Activated naive CD8-positive, alpha-beta T cell treated with anti-CD3 and anti-CD28 coated beads, Interleukin-2, amount 10 ng/mL, durations not matched to agents 7 days and 5 days (primary cell): ENCODE measurements at places on chromosomes 1 and 21. TPM values are rescaled to one million over a fixed set of nuclear protein-coding genes. Genes with fewer than 3 reads are reported as not detected.
A peak's percentile ranks its signal among the peaks of the same experiment; 100 is the strongest.

OR2L5 gene
- not detected for total RNA-seq

MYOC gene
- total RNA-seq, result not detected

- no peak overlapping the region for H3K4me3 ChIP-seq
- peaks cover 10% of the 10 kb centered on the region for H3K4me1 ChIP-seq
Measured at GRCh38 chr1:156899956-156900718, 6.6 kb downstream of the PEAR1 start.

KRTAP13-2 gene
- total RNA-seq, result not detected

RGS8 gene
- total RNA-seq, result not detected

GRCh38 chr1:196071447-196071846, 536.8 kb downstream of the KCNT2 start:
- H3K4me3 ChIP-seq, result no peak overlapping the region
- no peak overlapping the region for H3K27ac ChIP-seq
- DNase-seq, result no peak
- no peaks in the 10 kb centered on the region for H3K36me3 ChIP-seq

- H3K36me3 ChIP-seq, result no peaks in the 10 kb centered on the region
- H3K4me3 ChIP-seq, result no peak overlapping the region
- peaks cover 21% of the 10 kb centered on the region for H3K27me3 ChIP-seq
- H3K4me1 ChIP-seq, result no peaks in the 10 kb centered on the region
Measured at GRCh38 chr1:223878598-223879325, 33.0 kb upstream of the TP53BP2 start.

HCN3 gene
- 5.0 TPM for total RNA-seq

TDRD10 gene
- not detected for total RNA-seq

GRCh38 chr21:27795418-27795817, 828.5 kb upstream of the ADAMTS5 start:
- no peaks in the 10 kb centered on the region for H3K36me3 ChIP-seq
- no peak overlapping the region for H3K27ac ChIP-seq
- H3K27me3 ChIP-seq, result no peaks in the 10 kb centered on the region

GRCh38 chr1:42767510-42768000, 506 bp downstream of the C1orf50 start:
- no peak for DNase-seq
- peak overlapping the region; percentile 95 for H3K27ac ChIP-seq
- H3K36me3 ChIP-seq, result peaks cover 17% of the 10 kb centered on the region

DNA sequence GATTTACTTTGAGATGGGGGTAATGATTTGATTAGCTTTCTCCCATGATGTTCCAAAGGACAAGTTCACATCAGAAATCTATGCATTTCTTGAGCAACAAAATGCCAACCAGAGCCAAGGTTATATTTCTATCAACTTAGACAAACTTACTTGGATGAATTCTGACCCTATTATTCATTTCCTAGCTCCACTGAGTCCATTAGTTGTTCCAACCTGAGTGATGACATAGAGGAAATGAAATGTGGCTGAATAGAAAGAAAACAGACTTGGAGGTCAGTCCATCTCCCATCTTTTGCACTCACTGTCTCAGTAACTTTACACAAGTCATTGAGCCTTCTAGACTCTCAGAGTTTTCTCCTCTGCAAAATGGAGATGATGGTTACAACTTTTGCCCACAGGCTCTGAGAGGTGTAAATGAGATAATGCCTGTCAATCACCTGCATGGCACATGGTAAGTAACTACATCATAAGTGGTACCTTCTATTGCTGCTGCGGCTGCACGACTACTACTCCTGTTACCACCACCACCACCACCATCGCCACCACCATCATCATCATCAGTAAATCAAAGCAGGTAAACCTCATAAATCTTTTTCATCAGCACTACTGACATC, 98.2 kb downstream of the PTPN14 start:
- no peak overlapping the region for H3K27ac ChIP-seq
- DNase-seq, result no peak
- no peak overlapping the region for H3K4me3 ChIP-seq
- H3K4me1 ChIP-seq, result peaks cover 9% of the 10 kb centered on the region
- peaks cover 17% of the 10 kb centered on the region for H3K27me3 ChIP-seq

- no peaks in the 10 kb centered on the region for H3K36me3 ChIP-seq
- H3K27me3 ChIP-seq, result no peaks in the 10 kb centered on the region
- no peaks in the 10 kb centered on the region for H3K4me1 ChIP-seq
Measured at GRCh38 chr1:8003438-8004112, 22.5 kb downstream of the ERRFI1 start.

DNA sequence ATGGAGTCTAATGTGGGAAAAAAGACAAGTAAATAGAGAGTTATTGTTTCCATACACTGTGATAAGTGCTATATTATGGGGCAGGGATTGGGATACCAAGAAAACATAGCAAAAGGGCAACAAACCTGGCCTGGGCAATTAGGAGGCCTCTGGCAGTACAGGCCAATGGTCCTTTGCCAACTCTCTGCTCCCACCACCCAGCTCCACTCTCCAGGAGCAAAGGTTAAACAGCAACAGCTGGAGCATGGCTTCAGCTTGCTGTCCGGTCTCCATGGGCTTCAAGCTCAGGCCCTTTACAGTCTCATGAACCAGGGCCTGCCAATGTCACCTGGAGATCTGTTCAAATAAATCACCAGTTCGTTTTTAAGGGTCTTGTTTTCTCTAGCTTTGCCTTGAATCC, 37.2 kb upstream of the ARHGAP29 start:
- H3K27ac ChIP-seq, result no peak overlapping the region
- DNase-seq, result no peak
- H3K36me3 ChIP-seq, result no peaks in the 10 kb centered on the region
- H3K27me3 ChIP-seq, result peaks cover 17% of the 10 kb centered on the region
- H3K4me3 ChIP-seq, result no peak overlapping the region
- H3K4me1 ChIP-seq, result no peaks in the 10 kb centered on the region

DNA sequence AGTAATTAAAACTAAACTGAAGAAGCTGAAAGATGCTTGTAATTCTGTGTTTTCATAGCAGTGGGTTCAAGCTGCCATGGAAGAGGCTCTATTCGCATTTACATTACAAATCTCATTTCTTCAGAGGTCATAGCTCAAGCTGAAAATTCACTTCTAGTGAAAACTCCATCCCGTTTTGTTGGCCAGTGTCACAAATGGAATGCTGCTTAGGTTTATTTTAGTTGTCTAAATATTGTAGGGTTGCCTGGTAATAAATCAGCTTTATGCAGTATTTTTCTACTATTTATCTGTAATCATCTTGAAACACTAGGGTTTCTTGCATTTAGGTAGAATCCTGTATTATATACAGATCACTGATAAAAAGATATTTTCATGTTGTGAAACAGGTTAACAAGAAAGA, 240.6 kb downstream of the PTBP2 start:
- no peaks in the 10 kb centered on the region for H3K4me1 ChIP-seq
- no peak for DNase-seq
- H3K4me3 ChIP-seq, result no peak overlapping the region
- H3K36me3 ChIP-seq, result no peaks in the 10 kb centered on the region

OXCT2 gene
- 0.96 TPM for total RNA-seq

- peaks cover 11% of the 10 kb centered on the region for H3K27me3 ChIP-seq
- DNase-seq, result no peak
- H3K4me3 ChIP-seq, result no peak overlapping the region
- no peaks in the 10 kb centered on the region for H3K36me3 ChIP-seq
- no peak overlapping the region for H3K27ac ChIP-seq
Measured at GRCh38 chr1:230345139-230345885, 80.8 kb downstream of the PGBD5 start.

GRCh38 chr1:162706606-162707005, 74.3 kb downstream of the DDR2 start:
- H3K36me3 ChIP-seq, result no peaks in the 10 kb centered on the region
- no peak overlapping the region for H3K4me3 ChIP-seq

DNA sequence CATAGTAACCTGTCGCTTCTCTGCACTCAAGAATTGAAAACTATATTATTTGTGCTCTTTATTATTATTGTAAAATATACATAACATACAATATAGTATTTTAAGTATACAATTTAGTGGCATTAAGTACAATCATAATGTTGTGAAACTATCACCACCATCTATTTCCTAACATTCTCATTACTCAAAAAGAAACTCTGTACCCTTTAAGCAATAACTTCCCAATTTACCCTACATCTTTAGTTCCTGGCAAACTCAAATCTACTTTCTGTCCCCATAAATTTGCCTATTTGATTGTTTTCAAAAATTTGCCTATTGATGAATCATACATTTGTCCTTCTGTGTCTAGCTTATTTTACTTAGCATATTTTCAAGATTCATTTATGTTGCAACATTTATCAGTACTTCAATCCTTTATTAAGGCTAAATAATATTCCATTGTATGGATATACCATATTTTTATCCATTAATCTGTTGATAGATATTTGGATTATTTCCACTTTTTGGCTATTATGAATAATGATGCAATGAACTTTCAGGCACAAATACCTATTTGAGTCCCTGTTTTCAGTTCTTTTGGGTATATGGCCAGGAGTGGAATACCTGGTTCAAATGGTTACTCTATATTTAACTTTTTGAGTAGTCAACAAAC, 99.6 kb upstream of the DMRTA2 start:
- no peak overlapping the region for H3K4me3 ChIP-seq
- peaks cover 35% of the 10 kb centered on the region for H3K36me3 ChIP-seq
- peaks cover 6% of the 10 kb centered on the region for H3K4me1 ChIP-seq
- no peak overlapping the region for H3K27ac ChIP-seq
- no peaks in the 10 kb centered on the region for H3K27me3 ChIP-seq
- no peak for DNase-seq

DNA sequence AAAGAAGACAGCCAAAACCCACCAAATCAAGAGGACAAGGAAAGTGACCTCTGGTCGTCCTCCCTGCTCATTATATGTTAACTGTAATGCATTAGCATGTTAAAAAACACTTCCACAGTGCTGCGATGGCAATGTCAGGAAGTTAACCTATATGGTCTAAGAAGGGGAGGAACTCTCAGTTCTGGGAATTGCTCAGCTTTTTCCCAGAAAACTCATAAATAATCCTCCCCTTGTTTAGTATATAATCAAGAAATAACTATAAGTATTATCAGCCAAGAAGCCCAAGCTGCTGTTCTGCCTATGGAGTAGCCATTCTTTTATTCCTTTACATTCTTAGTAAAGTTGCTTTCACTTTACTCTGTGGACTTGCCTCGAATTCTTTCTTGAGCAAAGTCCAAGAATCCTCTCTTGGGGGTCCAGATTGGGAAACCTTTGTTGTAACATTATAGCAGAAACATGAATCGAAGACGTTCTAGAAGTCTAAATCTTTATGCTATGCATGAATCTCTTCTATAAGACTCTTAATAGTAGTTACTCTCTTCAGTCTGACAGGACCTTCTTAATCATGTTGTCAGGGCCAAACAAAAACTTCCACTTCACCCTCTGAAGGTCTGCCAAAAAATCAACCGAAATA, 110.0 kb upstream of the VANGL1 start:
- no peaks in the 10 kb centered on the region for H3K36me3 ChIP-seq
- no peaks in the 10 kb centered on the region for H3K4me1 ChIP-seq
- no peak overlapping the region for H3K4me3 ChIP-seq
- no peak for DNase-seq
- H3K27ac ChIP-seq, result no peak overlapping the region
- H3K27me3 ChIP-seq, result no peaks in the 10 kb centered on the region

- H3K27ac ChIP-seq, result no peak overlapping the region
- DNase-seq, result no peak
- H3K4me3 ChIP-seq, result no peak overlapping the region
- H3K36me3 ChIP-seq, result no peaks in the 10 kb centered on the region
Measured at GRCh38 chr1:55833529-55834091, 618.4 kb upstream of the USP24 start.

PLA2G2F gene
- total RNA-seq, result not detected

DNA sequence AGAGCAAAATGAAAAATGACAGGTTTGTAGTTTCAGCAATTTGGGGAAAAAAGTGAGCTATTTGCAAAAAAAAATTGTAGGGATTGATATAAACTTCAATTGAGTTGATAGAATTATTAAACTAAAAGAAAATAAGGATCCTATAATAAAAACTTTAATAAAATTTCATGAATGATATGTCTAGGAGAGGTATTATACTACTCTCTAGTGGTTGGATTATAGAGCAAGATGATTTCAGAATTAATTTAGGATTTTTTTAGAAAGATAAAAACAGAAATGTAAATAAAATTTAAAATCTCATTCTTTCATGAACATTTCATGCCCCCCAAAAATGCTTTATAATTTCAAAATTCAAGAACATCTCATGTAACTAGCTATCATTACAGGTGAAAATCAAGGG, 430.4 kb downstream of the DSCAM start:
- no peaks in the 10 kb centered on the region for H3K4me1 ChIP-seq
- H3K36me3 ChIP-seq, result no peaks in the 10 kb centered on the region
- DNase-seq, result no peak
- no peak overlapping the region for H3K27ac ChIP-seq

LCE6A gene
- not detected for total RNA-seq

- H3K27ac ChIP-seq, result peak overlapping the region; percentile 87
- no peaks in the 10 kb centered on the region for H3K27me3 ChIP-seq
- peaks cover 18% of the 10 kb centered on the region for H3K36me3 ChIP-seq
- H3K4me1 ChIP-seq, result peaks cover 18% of the 10 kb centered on the region
- peak overlapping the region; percentile 98 for H3K4me3 ChIP-seq
Measured at GRCh38 chr1:84146411-84147032, 2.5 kb downstream of the PRKACB start.

DNA sequence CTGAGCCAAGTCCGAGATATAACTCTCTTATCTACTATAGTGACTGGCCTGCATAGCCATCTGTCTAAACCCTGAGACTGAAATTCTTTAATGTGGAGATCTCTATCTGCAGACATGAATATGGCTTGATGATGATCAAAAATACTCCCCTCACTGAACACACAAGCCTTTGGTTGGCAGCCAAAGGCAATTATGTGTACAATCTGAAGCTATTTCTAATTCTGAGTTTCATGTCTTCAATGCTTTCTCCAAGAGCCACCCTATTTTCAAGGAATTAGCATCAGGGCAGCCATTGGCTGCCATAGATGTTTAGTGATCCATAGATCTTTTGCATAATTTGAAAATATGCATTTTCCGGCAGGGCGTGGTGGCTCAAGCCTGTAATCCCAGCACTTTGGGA, 168.2 kb downstream of the TGFB2 start:
- no peaks in the 10 kb centered on the region for H3K36me3 ChIP-seq
- no peak overlapping the region for H3K27ac ChIP-seq

GRCh38 chr1:9701665-9702064, 50.1 kb downstream of the PIK3CD start:
- H3K4me3 ChIP-seq, result no peak overlapping the region
- no peak for DNase-seq
- peaks cover 53% of the 10 kb centered on the region for H3K36me3 ChIP-seq
- no peaks in the 10 kb centered on the region for H3K27me3 ChIP-seq
- no peak overlapping the region for H3K27ac ChIP-seq

DNA sequence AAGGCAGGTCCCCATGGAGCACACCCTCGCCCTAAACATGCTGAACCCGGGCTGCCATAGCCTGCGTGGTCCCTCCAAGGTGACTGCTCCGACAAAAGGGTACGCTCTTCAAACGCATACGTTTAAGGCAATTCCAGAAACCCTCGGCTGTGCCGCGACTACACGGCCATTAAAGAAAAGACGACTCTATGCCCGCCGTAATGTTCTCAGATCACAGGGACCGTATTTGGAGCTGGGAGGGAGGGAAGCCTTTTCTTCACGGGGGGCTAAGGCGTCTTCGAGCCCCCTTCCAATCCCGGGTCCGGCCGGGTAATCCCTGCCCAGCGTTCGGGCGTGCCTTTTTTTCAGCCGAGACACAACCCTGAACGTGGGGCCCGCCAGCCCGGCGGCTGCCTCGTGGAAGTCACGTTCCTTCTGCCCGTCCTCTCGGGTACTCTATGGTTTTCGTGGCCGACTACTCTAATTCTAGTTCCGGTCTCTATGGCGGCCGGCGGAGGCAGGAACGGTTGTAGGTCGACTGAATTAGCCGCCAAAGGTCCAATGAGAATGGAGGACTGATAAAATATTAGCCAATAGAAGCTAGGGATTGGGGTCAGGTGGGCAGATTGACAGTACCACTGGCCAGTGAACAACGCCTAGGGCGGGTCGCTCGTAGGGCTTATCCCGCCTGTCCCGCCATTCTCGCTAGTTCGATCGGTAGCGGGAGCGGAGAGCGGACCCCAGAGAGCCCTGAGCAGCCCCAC, at the start of gene YBX1:
Gene YBX1, plus strand, starts transcription at position 678 of the 743 bp plus-strand sequence. CDS start 148 bp downstream, outside the sequence.
- H3K27ac ChIP-seq, result peak within 1 kb of the TSS; percentile 97
- H3K27me3 ChIP-seq, result no peaks in the 10 kb centered on the region
- peaks cover 39% of the 10 kb centered on the region for H3K4me1 ChIP-seq
- H3K4me3 ChIP-seq, result peak within 1 kb of the TSS; percentile 95
